ENCODE measurements at places on chromosomes 5 and 9.

DNA sequence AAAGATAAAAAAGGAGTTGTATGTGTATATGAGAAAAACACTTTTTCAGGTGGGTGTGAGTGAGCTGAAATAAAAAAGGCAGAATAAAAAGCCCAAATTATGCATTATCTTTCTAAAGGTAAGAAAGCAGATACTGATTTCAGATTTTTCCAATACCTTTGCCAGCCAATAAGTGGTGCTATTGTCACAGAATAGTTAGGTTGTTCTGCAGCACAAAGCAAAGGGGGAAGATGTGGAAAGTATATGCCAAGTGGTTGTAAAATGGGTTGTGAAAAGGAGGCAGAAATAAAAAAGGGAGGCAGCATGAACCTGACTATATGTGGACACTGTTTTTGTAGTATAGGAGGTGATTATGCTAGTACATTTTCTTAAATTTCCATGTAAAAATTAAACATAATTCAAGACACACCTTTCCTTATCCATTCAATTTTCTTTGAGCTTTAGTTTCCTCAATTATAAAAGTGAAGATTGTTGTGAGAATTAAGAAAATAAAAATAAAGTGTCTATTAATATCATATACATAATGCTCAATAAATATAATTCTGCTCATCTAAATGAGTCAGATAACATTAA lies 106.7 kb downstream of the SMIM15 start:
- peak; percentile 80 for DNase-seq

DNA sequence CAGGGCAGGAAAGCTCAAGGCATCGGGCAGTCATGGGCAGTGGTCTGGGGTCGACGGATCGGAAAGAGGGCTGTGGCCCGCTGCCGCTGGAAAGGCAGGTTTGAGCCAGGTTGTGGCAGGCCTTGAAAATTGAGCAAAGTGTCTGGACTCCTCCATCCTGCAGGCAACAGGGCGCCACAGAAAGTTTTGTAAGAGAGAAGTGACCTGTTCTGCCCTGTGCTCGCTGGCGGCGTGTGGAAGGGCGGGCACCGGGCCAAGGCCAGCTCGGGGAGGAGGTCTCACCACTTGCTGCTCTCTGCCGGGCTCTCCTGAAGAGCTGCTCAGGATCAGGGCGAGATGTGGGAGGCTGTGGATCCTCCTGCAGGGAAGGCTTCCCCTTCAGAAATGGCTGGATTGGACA lies 41.4 kb upstream of the FAT2 start:
- no peak for DNase-seq

DNA sequence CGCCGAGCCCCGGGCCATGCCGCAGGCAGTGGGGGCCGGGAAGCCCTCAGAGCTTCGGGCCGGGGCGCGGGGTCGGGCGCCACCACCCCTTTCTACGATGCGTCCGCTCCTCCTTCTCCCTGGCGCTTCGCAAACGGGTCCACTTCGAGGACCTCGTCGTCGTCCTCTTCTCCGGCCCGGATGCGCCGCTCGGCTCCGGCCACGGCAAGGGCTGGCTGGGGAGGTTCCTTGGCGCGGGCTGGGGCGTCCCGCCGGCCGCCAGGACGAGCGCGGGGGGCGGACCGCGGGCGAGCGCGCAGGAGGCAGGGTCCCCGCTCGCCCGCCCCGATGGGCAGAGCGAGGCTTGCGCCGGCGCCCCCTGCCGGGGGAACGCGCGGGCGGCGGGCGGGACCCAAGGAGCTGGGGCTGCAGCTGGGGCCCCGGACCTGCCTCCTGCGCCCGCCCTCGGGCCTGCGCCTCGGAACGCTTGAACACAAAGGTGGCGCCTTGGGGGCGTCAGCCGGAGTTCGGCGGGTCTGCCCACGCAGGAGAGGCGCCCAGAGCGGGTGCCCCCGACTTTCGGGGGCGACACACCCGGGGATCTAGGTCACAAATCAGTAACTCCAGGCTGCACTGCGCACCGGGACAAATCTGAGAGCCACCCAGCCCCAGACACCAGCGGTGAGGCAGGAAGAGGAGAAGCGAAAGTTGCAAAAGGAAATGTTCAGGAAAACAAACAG lies at the start of gene ROR2:
Gene ROR2, minus strand, starts transcription at position 283 of the 719 bp plus-strand sequence.
- peak; percentile 40 for DNase-seq

- no peak for DNase-seq
Observed at GRCh38 chr5:149824846-149825245, 94.7 kb downstream of the PPARGC1B start.

DNA sequence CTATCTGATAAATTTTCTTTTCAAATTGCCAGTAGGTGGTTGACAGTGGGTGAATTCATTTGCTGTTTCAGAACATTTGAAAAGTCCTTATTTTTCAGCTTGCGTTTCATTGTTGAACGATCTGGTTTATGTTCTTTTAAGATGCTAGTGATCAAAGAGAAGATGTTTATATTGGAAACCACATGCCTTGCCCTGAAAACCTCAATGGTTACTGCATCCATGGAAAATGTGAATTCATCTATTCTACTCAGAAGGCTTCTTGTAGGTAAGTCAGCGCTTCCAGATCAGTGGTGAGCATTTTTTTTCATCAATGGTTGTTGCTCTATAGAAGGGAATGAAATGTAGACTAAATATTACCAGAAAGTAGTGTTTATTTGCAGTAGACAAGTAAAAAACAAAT lies 16.6 kb upstream of the CAVIN4 start:
- no peak for DNase-seq

- no peak for DNase-seq
Observed at GRCh38 chr9:127644943-127645342, 32.9 kb downstream of the STXBP1 start.

DNA sequence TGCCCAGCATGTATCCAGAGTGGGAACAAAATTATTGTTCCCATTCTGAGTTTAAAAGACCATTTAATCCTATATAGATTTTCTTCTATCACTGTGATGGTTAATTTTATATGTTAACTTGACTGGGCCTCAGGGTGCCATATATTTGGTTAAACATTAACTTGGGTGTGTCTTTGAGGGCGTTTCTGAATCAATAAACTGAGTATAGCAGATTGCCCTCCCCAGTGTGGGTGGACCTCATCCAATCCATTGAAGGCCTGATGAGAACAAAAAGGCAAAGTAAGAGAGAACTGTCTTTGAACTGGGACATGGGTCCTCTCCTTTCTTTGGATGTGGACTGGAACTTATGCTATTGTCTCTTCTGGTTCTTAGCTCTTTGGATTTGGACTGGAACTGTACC lies 17.3 kb downstream of the RIOK2 start:
- no peak for DNase-seq

- DNase-seq, result peak; percentile 30
Observed at GRCh38 chr5:54159893-54160195, 150.5 kb downstream of the ARL15 start.

GRCh38 chr9:96500696-96501632 lies 51.0 kb downstream of the HABP4 start:
- no peak for DNase-seq

- DNase-seq, result no peak
Observed at GRCh38 chr9:127059030-127059429, 63.4 kb downstream of the ANGPTL2 start.

DNA sequence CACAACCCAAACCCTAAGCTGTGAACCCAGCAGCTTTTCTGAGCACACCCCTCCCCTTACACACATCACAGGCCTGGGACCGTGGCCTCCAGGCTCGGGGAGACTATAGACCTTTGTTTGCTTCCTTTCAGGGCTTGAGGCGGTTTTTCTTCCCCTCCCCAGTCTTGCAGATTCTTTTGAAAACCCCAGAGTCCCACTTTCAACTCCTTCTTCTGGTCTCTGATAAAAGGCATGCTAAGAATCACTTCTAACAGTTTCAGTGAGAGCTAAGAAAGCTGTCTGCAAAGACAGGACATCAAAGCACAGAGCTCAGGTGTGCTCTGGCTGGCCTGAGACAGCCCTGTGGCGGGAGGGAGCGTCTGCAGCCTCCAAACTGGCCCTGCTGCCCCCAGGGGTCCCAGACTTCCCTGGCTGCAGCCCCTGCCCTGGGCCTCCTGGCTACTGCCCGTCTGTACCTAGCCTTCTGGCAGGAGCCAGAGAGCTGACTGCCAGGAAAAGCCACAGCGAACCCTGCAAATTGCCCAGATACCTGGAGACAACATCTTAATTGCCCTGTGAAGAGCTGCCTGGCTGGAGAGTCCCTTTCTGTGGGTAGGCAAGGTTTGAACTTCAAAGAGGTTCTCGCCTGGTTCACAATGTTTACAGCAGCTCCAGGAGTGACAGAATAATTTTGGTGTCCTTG lies 138.9 kb downstream of the GADD45G start:
- no peak for DNase-seq

DNA sequence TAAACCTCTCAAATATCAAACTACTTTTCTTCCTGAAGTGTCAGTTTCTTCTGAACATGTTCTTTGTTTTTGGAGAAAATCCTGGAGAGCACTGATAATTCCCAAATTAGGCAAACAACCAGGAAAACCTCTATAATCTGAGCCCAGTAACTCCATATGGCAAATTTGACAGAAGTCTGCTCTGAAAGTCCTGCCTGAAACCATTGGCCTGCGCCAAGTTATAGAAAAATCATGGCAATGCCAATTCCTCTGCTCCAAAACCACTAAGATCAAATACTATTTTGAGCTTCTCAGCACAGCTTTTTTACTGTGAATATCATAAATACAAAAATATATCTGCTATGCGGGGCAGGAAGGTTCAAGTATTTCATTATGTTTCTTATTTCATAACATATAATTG lies 45.9 kb downstream of the PDE4D start:
- DNase-seq, result no peak

DNA sequence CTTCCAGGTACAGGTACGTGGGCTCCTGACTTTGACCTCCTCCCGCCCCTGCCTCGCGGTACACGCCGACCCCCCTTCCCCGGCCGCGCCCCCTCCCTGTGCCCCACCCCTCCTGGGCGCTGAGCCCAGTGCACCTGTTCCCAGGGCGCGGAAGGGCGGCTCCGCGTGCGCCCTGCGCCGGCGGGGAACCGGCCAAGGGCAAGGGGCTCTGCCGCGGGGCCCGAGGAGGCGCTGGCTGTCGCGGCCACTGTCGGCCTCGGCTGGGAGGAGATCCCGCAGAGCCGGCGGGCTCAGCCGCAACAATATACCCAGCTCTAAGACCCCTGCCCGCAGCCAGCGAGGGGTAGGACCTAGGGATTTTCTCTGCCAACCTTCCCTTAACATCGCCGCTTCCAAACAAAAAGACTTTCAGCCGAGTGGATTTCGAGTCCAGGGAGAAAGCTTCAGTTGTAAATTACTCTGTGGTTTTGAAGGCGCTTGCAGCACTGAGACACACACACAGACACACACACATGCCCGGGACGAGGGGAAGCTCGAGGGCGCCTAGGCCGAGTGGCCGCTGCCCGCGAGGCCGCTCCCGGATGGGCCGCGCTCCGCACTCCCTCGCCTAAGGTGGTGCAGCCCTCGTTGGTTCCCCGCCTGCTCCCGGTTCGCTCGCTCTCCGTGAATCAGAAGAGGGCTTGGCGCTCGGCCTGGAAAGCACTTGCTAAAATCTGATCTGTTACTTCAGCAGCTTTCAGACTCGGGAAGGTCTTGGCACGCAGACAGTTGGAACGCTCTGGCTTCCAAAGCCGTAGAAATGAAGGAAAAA lies 1.2 kb downstream of the FGF18 start:
- DNase-seq, result no peak

GRCh38 chr5:118511846-118512245 lies 476.5 kb downstream of the DTWD2 start:
- no peak for DNase-seq

- no peak for DNase-seq
Observed at GRCh38 chr5:128736553-128736952, 198.5 kb upstream of the FBN2 start.
